ENCODE measurements at places on chromosomes 6 and 20.

DNA sequence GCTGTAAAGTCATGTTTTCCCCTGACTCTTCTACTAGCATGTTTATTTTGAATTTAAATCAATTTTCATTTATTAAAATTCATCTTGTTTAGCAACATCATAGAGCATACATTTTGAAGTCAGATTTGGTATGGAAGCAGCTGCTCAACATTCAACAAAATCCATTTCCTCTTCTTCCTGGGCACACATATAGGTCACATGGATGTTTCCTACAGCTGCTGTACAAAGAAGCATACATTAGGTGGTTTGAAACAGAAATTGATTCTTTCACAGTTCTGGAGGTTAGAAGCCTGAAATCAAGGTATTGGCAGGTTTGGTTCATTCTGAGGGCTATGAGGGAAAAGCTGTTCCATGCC, 495.2 kb downstream of the RFPL4B start:
- DNase-seq, result no peak

DNA sequence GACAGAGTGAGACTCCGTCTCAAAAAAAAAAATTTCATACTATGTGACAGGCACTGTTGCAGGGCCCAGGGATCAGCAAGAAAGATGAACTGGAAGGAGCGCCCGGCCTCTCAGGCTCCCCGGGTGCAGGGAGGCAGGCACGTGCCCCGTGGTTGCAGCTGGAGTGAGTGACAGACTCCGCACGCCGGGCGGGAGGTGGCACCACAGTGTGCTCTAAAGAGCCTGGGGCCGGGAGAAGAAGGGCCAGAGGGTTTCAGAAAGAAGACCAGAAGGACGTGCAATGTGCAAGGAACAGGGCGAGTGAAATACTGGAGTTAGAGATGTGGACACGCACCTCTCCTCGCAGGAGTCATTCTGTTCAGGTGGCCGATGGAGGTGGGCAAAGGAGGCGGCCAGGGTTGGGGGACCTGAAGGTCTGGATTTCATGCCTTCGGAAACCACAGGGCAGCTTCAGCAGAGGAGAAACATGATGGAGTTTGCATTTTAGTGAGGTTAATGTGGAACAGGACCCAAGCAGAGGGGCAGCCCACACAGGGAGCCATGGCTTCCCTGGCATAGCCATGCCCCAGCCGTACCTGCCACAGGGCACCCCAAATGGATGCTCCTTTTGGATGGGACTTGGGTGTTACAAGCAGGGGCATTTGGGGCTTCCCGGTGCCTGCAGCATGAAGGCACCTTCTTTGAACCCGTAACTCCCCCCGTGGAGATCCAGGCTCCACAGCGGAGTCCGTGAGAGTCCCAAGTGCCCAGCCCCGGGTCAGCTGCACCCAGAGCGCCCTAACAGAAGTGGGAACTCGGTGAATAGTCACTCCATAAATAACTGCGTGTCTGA, 226.2 kb downstream of the ERMARD start:
- no peak for DNase-seq

GRCh38 chr6:123550052-123550617, 86.6 kb downstream of the TRDN start:
- no peak for DNase-seq

DNA sequence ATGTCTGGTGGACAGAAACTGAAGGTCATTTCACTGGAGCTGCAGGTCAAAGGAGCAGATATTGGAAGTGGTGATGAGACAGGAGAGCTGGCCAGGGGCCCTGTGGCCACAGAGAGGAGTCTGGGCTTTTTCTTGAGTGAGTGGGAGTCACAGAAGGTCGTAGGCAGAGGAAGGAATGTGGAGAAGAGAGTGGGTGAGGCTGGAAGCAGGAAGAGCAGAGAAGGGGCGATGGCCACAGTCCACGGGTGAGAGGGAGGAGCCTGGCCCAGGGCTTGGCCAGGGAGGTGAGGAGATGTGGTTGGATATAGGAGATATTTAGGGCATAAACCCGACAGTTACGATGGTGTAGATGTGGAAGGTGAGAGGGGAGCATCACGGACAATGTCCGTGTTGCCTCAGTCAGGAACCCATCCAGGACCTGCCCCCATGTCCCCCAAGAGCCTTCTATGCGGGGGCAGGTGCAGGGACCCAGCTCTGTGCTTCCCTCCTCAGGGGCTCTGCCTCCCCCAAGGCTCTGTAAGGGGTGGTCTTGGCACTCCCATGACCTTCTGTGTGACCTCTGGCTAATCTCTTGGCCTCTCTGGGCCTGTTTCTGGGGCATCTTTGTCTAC, 150.5 kb upstream of the PTPN1 start:
- no peak for DNase-seq

- DNase-seq, result no peak
Measured at GRCh38 chr20:48380661-48381060, 447.1 kb downstream of the PREX1 start.

DNA sequence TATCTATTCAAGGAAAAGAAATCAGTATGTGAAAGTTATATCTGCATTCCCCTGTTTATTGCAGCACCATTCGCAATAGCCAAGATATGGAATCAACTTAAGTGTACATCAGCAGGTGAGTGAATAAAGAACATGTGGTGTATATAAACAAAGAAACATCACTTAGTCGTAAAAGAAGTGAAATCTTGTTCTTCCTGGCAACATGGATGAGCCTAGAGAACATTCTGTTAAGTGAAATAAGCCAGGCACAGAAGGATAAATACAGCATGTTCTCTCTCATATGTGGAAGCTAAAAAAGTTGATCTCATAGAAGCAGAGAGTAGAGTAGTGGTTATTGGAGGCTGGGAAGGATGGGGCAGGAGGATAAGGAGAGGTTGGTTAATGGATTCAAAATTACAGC, 287.9 kb upstream of the FERMT1 start:
- no peak for DNase-seq

DNA sequence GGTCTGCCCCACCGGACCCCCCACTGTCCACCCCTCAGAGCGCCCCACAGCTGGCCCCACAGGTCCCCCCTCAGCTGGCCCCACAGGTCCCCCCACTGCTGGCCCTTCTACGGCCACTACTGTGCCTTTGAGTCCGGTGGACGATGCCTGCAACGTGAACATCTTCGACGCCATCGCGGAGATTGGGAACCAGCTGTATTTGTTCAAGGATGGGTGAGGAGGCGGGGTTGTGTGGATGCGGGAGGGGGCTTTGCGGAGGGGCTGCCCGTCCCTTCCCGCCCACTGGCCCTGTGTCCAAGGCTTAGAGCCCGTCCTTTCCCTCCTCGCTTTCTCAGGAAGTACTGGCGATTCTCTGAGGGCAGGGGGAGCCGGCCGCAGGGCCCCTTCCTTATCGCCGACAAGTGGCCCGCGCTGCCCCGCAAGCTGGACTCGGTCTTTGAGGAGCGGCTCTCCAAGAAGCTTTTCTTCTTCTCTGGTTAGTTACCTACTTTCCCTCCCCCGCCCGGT, 4.7 kb downstream of the MMP9 start:
- no peak for DNase-seq

DNA sequence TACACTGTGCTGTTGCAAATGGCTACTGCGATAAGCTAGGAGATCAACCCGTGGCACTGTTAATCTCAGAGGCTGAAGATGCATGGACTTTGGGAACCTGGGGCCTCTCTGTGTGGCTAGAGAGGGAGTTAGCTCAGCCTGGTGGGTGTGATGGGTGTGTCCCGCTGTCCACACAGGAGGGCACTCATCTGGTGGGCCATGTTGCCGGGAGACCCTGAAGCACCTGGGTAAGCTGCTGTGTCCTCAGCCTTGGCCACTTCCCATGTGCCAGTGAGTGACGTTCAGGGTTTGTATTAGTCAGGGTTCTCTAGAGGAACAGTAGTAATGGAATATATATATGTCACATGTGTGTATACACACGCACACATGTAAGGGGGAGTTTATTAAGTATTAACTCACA, 132.7 kb downstream of the ERMARD start:
- no peak for DNase-seq

GRCh38 chr20:34776177-34776576, 49.3 kb downstream of the NCOA6 start:
- DNase-seq, result no peak

DNA sequence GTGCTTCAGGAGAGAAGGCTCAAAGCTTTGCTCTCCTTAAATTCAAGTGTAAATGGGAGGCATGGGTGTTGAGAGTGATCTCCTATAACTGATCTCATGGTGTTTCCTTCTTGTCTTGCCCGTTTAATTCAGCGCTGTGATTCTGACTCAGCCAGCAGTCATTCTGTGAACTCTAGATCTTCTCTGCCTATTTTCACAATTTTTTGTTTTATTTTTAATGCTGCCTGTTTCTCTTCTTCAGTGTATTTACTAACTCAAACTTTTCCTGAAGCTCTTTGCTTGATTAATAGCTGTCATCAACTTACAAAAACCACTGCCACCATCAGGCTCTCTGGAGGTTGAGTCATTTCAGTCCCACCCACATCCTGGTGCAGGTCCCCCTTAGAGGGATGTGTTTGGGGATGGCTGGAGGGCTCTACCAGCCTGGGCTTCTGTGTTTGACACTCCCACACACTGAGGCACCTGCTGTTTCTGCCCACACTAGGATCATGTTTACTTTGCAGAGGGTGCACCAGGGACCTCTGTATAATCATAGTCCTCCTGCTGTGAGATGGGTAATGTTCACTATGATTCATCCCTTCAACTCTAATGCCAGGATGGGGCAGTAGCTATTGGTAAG, 94.0 kb downstream of the SHLD1 start:
- no peak for DNase-seq

DNA sequence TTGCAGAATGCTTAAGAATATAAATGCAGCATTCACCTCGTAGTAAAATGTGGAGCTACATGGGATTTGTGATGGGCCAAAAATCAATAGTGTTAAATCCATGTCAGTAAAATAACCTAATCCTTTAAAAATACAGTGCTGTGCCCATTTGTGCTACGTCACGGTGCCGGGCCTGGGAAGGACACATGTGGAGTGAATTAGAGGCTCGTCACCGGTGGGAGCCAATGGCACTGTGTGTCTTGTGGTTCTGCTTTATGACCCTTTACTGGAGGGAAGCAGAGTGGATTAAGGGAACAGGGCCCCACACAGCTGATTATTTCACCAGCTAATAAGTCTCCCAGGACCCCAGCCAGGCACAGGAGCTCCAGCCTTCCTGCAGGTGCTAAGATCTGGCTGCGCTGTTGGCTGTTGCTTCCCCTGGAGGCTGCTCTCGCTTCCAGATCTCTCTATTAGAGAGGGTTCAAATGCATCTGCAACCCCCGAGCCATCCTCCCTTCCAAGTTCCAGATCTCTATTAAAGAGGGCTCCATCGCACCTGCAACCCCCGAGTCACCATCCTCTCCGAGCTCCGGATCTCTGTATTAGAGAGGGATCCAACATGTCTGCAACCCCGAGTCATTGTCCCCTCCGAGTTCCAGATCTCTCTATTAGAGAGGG, 405.8 kb downstream of the CDH4 start:
- DNase-seq, result no peak

DNA sequence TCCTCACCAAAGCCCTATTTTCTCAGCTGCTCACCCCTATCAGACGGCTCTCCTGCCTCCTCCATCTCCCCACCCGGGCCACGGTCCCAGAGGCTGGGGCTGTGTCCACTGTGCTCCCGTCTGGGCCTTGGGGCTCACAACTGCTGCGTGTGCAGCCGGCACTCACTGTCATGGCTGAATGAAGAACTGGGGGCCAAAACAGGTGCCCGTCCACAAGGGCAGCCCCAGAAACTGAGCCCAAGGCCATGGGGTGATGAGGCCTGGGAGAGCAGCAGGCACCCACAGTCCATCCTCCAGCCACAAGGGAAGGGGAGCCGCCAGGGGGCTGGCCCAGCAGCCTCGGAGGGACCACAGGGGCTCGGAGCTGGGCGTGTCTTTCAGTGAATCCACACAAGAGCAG, 159.5 kb downstream of the DLL1 start:
- no peak for DNase-seq

DNA sequence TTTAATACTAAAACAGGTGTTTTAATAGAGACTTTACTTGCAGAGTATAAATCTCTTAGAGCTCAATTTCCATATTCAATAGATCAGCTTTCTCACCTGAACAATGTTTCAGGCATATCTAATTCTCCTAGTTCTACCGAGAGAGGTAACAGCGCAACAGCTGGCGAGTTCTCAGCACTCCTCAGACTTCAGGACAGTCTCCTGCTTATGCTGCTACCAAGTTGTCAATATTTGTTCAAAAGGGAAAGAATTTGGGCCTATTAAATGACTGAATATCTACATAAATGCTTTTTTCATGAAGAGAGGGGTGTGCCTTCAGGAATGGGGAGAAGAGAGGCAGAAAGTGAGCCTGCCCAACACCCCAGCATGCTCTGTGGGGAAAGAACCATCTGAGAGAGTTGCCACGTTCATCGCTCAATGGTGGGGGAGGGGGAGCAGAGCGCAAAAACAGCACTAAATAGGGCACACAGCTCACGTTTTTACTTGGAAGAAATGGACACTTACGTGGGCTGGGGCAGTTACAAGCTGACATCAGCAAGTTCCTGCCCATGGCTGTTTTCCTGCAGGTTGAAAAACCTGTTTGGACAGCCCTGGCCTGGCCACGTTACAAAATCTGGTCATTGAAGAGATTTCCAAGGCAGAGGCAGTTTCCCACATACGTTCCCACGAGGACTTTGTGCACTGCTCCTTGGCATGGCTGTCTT, 38.0 kb downstream of the EZR start:
- DNase-seq, result no peak

GRCh38 chr6:144195671-144196270, 45.5 kb downstream of the STX11 start:
- DNase-seq, result no peak

- no peak for DNase-seq
Measured at GRCh38 chr6:131685266-131685780, 15.9 kb downstream of the OR2A4 start.

DNA sequence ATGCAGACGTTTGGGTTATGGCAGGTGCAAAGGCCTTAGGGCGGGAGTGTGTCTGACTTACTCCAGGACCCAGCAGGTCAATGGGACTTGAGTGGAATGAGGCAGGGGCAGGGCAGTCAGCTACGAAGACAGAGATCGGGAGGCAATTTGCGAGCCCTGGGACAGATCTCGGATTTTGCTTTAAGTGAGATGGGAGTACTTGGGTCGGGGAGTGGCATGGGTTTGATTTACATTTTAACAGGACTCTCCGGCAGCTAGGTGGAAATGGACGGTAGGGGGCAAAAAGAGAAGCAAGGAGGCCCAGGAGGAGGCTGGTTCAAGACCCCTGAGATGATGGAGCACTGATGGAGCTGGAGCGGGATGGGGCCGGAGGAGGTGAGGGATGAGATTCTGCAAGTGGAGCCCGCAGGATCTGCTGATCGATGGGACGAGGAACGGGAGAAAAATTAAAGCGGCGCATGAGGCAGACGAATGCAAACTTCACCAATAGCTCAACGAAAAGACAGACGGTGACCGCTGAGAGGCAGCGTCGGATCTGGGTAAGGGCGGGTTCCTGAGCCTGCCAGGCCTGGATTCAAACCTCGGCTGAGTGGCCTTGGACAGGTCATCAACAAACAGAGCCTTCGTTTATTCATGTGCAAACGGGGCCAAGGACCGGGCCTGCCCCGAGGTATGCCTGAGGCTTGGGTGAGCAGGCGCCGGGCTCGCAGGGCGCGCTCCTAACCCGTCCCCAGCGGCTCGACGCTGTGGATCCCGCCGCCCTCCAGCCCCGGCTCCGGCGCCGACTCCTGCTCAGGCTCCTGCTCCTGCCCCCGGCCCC, 756 bp upstream of the RBCK1 start:
- peak; percentile 61 for DNase-seq
